Hematopoietic multipotent progenitor cell treated with erythropoietin and hydrocortisone succinate and interleukin-3 and kit ligand, for 17 days (in vitro differentiated cells): ENCODE measurements at places on chromosomes 3 and 15.

DNA sequence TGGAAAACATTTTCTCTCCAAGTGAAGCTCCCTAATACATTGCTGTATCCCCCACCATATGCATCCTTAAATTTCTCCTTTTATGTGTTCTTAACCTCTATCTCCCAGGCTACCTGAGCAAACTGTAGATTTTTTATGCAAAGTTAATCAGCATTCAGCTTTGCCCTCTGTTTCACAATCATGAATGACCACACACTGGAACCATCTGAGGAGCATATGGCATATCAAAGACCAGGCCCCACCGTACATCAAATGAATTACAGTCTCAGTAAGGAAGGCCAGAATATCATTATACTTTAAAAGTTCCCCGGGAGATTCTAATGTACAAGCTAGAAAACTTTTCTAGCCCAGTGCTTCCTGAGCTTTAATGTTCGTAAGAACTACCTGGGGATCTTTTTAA lies 115.5 kb upstream of the NECTIN3 start:
- no peak for DNase-seq

DNA sequence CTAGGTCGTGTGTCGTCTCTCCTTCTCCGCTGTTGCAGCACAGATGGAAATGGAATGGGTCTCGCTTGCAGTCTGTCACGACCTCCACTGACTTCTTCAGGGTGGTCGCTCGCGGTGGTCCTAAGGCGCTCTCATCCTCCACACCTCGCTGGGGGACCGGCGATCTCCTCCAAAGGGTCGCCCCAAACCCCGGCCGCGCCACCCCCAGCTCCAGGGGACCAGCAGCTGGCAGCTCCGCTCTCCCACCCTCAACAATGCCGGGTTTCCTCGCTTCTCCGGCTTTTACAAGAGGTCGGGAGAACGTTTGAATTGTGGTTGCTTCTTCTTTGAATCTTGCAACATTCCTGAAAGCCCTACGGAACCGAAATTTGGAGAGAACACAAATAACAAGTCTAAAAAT lies 25.9 kb downstream of the SERP1 start:
- no peak for DNase-seq

DNA sequence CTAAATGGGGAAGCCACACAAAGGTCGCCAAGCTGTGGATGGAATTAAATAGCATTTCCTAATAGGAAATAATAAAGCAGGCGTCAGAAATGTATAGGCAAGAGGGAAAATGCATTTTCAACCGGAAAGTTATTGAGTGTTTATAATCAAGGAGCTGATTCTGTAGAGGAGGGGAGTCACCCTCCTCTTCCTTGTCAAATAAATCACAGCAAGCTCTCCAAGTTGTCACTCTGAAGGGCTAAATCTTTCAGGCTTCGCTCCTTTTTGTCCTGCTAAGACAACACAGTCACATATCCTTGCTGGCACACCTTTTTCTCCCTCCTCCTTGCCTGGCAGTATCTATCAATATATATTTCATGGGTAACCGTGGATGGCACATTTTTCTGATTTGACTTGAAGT lies 338.4 kb downstream of the SATB1 start:
- DNase-seq: no peak

DNA sequence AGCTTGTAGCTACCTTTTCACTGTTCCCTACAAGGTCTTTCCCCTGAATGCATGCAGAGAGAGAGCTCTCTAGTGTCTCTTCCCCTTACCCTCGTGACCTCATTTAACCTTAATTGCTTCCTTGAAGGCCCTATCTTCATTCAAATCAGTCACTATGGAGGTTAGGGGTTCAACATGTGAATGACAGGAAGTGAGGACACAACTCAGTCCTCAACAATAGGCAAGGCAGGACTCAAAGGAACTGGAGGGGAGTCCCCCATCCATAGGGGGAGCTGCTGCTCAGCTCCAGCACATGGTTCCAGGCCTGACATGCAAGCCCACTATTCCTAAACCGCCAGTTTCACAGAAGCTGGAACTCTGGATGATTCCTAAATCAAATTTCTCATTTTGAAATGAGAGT lies 33.8 kb upstream of the GYG1 start:
- no peak for DNase-seq

- peak; percentile 44 for DNase-seq
These were observed 15.4 kb downstream of the DPH3 start for GRCh38 chr3:16249336-16249735.

DNA sequence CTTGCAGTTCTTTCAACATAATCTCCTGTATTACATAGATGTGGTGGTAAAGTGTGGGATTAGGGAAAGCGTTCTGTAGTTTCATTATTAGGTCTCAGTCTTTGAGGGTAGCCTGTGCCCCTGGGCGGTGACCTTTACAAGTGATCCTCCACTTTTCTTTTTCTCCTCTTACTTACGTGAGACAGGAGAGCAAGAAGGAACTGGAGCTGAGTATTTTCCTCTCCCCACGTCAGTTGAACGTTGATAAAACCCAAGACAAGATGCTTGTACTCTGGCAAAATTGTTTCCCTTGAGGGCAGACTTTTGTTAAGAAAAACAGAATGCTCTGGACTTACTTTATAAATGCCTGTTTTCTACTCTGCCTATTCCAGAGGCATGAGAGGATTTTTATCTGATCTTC lies 378.7 kb downstream of the ZNF385D start:
- DNase-seq: no peak

DNA sequence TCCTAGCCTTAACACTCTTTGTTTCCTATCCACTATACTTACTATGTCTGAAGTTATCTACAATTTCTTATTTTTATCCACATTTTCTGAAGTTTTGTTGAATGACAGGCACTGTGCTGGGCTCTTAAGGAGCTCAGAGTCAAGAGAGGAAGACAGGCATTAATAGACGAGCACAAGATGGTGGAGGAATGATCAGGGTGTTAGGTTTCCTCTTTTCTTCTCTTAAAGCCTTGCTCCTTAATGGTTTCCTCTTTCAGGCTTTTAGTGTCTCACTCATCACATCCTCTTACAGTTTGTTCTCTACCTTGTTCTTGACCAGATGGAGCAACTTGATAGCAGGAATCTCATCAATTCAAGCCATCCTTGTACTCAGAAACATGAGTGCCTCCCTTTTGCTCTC lies 52.9 kb upstream of the BCL6 start:
- no peak for DNase-seq

- no peak for DNase-seq
These were observed 14.0 kb downstream of the TRIM71 start for GRCh38 chr3:32831791-32832190.

- DNase-seq: no peak
These were observed 60.8 kb upstream of the MEF2A start for GRCh38 chr15:99504823-99505551.

- DNase-seq: no peak
These were observed 280.1 kb upstream of the RASGRP1 start for GRCh38 chr15:38844736-38845135.

GRCh38 chr3:155465664-155466063 lies 172.2 kb upstream of the STRIT1 start:
- DNase-seq: no peak

- no peak for DNase-seq
These were observed 63.1 kb downstream of the ARNT2 start for GRCh38 chr15:80467311-80467714.
